Ovary (tissue), 10 donors: ENCODE measurements at places on chromosomes 12 and 14. TPM values are rescaled to one million over a fixed set of nuclear protein-coding genes. Genes with fewer than 3 reads are reported as not detected.

The FLVCR2 gene
- total RNA-seq, result 5.5 TPM

The HVCN1 gene
- 10.5 TPM for total RNA-seq

The ENDOU gene
- total RNA-seq, result 3.6 TPM

The TSPAN9 gene
- total RNA-seq, result 40.0 TPM

The TSPAN19 gene
- total RNA-seq, result not detected

The KRT82 gene
- not detected for total RNA-seq

The FITM1 gene
- 0.68 TPM for total RNA-seq

The RNU7-1 gene
- total RNA-seq, result not detected

The CDK2 gene
- 31.3 TPM for total RNA-seq

The CCDC197 gene
- total RNA-seq, result not detected

The NYNRIN gene
- 65.8 TPM for total RNA-seq

The LUM gene
- total RNA-seq, result 330 TPM

The COX8C gene
- total RNA-seq, result not detected

The ACOT4 gene
- 0.28 TPM for total RNA-seq

The PELI2 gene
- 28.5 TPM for total RNA-seq

The ABCD4 gene
- total RNA-seq, result 50.8 TPM

The ETFBKMT gene
- 6.2 TPM for total RNA-seq

The KRT85 gene
- total RNA-seq, result not detected

The GLT1D1 gene
- total RNA-seq, result 0.30 TPM

The FIGNL2 gene
- 0.50 TPM for total RNA-seq

The SPPL3 gene
- 51.9 TPM for total RNA-seq

The DBX2 gene
- total RNA-seq, result not detected

The ST8SIA1 gene
- 4.1 TPM for total RNA-seq

The IL22 gene
- not detected for total RNA-seq

The CACNA2D4 gene
- 5.4 TPM for total RNA-seq

The SLC48A1 gene
- total RNA-seq, result 143 TPM

The GALNT9 gene
- 21.9 TPM for total RNA-seq

The PLEKHH1 gene
- 3.9 TPM for total RNA-seq

The STAC3 gene
- 0.66 TPM for total RNA-seq

The TMEM233 gene
- 0.72 TPM for total RNA-seq

The TMTC2 gene
- total RNA-seq, result 5.4 TPM

The P2RX2 gene
- total RNA-seq, result not detected

The SLC22A17 gene
- 34.3 TPM for total RNA-seq

The KRT2 gene
- total RNA-seq, result not detected

The FBXL14 gene
- 8.3 TPM for total RNA-seq

The LRRC9 gene
- 0.15 TPM for total RNA-seq

The C12orf54 gene
- 1.4 TPM for total RNA-seq

The FAM90A1 gene
- 0.18 TPM for total RNA-seq

The SLC35E3 gene
- total RNA-seq, result 1.4 TPM

The SMIM41 gene
- 4.0 TPM for total RNA-seq

The AVPR1A gene
- total RNA-seq, result 7.7 TPM

The TAS2R30 gene
- total RNA-seq, result 3.2 TPM

The CD69 gene
- total RNA-seq, result 7.8 TPM

The ZDHHC22 gene
- not detected for total RNA-seq

The TPPP2 gene
- 1.4 TPM for total RNA-seq

The KLRB1 gene
- total RNA-seq, result 0.38 TPM

The MIPOL1 gene
- 27.6 TPM for total RNA-seq

The CRACR2A gene
- total RNA-seq, result 7.7 TPM

The ARL1 gene
- 110 TPM for total RNA-seq

The KRT71 gene
- total RNA-seq, result not detected

The CLEC9A gene
- total RNA-seq, result not detected

The CLEC2A gene
- total RNA-seq, result not detected

The BEGAIN gene
- total RNA-seq, result 5.4 TPM

The GSC gene
- total RNA-seq, result not detected
